ENCODE measurements at places on chromosomes 5 and 9. TPM values are rescaled to one million over a fixed set of nuclear protein-coding genes. Genes with fewer than 3 reads are reported as not detected.

DNA sequence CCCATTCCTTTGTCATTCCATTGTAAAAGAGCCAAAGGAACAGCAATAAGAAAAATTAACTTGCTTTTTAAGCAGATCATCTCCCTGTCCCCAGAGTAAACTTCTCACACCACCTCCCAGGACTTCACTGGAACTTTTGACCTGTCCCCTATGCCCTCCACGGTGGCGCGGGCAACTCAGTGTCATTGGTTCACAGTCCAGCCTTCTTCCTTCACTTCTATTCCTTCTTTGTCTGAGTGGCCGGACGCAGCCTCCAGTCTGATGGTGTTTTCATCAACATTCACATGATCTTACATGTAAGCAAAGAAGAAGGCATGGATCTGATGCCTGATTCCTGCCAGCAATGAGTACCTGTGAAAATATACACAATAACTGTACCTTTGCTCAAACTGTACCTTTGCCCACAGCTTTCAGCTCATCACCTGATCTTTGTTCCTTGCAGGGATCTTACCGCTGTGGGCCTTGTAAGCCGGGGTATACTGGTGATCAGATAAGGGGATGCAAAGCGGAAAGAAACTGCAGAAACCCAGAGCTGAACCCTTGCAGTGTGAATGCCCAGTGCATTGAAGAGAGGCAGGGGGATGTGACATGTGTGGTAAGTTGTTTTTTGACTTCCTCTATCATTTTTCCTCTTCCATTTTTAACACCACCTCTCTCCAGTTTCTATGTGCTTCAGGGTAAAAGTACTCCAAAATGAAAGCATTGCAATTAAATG lies 32.5 kb downstream of the THBS4 start:
- DNase-seq = no peak

DNA sequence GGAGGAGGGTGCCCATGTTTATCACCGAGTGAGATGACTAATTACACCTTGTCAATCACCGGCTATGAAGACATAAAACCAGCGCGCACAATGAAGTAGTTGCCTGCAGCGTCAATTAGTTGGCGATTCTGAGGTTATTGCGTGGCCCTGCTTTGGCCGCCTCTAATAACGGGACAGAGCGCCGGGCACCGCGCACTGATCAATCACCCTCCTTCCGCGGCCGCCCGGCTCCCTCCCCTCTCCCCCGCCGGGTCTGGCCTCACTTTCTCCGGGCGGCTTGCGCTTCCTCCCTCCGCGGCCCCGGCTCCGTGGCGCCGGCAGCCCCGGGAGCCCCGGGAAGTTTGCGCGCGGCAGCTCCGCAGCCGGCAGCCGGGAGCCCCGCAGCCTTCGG lies 3.3 kb upstream of the LHX2 start:
- no peak for DNase-seq

DNA sequence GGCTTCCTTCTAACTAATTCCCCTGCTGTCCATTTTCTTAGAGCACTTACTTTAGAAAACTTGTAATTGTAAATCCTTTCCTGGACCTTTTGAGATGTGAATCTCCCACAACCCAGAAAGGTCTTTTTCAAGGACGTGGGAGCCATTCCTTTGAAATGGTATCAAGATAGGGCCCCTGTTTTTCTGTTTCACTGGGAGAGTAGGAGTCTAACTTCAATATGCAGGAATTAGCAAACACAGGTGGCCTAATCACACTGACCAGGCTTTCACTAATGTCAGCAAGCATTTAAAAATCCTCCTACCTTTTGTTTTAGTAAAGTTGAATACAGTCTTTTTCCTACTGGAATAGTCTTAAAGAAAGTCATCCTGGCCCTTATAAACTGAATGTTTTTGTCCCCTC lies 558.3 kb downstream of the PTPRD start:
- DNase-seq = no peak

DNA sequence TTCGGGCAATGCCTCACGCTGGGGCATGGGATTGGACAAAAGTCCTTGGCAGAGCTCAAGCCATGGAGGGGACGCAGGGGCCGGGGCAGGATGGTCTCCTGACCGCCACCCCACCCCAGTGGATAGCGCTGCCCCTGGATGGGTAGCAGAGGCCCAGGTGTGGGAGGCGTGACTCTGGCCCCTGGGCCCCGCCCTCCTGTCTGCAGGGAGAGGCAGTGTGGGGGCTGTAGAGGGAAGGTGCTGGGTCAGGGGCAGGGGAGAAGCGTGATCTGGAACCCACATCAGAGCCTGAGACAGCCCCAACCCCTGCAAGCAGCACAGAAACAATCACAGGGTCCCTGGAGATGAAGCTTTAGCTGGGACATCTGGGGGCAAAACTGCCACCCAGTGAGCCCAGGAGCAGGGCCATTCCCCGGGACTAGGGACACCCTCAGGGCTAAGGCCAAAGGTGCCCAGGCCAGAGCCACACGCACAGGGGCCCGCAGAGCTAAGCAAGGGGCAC lies 36.2 kb downstream of the NACC2 start:
- DNase-seq = no peak

Gene CCDC112
- 22.2 TPM for total RNA-seq

- DNase-seq = no peak
These were observed 76.0 kb downstream of the ANKRD33B start for GRCh38 chr5:10639846-10640368.

Data from kidney epithelial cell (primary cell).